Ascending aorta (tissue), 2 donors: ENCODE measurements at places on chromosomes 5 and 9.

GRCh38 chr5:76684756-76685519 lies 31.0 kb upstream of the F2R start:
- H3K27me3 ChIP-seq: no peaks in the 10 kb centered on the region
- H3K4me3 ChIP-seq: no peak overlapping the region
- H3K36me3 ChIP-seq: no peaks in the 10 kb centered on the region
- no peak for DNase-seq

GRCh38 chr5:95988094-95988493 lies 26.4 kb upstream of the ELL2 start:
- no peak for DNase-seq
- no peak overlapping the region for H3K27ac ChIP-seq
- H3K27me3 ChIP-seq: no peaks in the 10 kb centered on the region
- no peaks in the 10 kb centered on the region for H3K36me3 ChIP-seq
- peaks cover 5% of the 10 kb centered on the region for H3K4me1 ChIP-seq

DNA sequence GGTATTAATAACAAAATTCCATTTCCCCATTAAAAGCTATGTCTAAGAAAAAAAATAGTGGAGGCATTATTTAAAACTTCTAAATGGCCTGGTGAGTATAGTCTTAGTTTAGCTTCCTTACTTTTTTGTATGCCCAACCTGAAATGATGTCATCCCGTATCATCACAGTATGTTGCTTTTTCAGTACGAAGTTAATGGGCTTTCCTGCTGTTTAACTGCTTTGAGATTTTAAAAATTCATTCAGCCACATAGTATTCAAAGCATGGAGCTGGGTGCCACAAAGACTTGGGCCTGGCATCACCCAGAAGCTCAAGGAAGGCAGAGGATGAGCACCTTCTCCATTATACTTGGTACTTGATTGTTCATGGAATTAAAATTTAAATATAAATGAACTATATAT lies 7.4 kb downstream of the F2RL2 start:
- no peak overlapping the region for H3K27ac ChIP-seq
- no peaks in the 10 kb centered on the region for H3K27me3 ChIP-seq
- no peaks in the 10 kb centered on the region for H3K4me1 ChIP-seq

DNA sequence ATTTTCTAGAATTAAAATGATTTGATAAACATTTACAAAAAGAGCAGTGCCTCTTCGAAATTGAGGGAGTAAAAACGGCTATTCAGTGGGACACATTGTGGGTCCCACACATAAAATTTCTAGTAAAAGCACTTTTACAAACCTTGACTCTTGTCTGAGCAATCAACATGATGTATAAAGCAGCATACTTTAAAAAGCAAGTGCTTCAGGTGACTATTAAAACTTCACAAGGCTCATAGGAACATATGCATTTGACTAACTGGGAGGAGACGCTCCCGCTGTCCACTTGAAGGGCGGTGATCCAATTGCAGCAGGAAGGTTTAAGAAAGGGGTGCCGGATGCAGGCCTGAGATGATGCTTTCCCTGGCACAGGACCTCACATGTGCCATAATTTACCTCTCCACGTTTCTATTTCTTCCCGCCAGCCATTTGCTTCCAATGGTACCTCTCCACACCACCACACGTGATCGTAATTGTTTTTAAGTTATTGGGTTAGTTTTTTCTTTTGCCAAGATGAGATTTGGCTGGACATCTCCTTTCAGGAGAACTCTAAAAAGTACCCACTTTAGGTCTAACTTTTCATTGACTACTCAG lies 1.8 kb downstream of the MCTP1 start:
- H3K36me3 ChIP-seq: no peaks in the 10 kb centered on the region
- H3K4me1 ChIP-seq: peaks cover 6% of the 10 kb centered on the region
- H3K27ac ChIP-seq: no peak overlapping the region
- H3K27me3 ChIP-seq: peaks cover 5% of the 10 kb centered on the region
- H3K4me3 ChIP-seq: peak overlapping the region; percentile 54

GRCh38 chr9:114125476-114126013 lies 26.5 kb upstream of the KIF12 start:
- no peaks in the 10 kb centered on the region for H3K4me1 ChIP-seq
- no peaks in the 10 kb centered on the region for H3K36me3 ChIP-seq
- no peaks in the 10 kb centered on the region for H3K27me3 ChIP-seq
- H3K27ac ChIP-seq: no peak overlapping the region
- H3K4me3 ChIP-seq: no peak overlapping the region

DNA sequence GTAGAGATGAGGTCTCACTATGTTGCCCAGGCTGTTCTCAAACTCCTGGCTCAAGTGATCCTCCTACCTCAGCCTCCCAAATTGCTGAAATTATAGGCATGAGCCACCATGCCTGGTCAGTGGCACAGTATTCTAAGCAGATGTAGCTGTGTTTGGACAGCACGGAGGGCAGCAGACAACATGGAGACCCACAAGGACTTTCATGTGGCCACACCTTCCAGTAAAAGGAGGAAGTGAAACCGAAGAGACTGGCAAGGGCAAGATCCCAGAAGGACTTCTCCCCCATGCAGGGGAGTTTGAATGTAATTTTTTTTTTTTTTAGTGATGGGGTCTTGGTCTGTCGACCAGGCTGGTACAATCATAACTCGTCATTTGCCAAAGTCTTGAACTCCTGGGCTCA lies 172.2 kb downstream of the TRPM3 start:
- H3K4me3 ChIP-seq: no peak overlapping the region
- no peaks in the 10 kb centered on the region for H3K36me3 ChIP-seq
- no peaks in the 10 kb centered on the region for H3K4me1 ChIP-seq
- no peak for DNase-seq
- no peaks in the 10 kb centered on the region for H3K27me3 ChIP-seq

DNA sequence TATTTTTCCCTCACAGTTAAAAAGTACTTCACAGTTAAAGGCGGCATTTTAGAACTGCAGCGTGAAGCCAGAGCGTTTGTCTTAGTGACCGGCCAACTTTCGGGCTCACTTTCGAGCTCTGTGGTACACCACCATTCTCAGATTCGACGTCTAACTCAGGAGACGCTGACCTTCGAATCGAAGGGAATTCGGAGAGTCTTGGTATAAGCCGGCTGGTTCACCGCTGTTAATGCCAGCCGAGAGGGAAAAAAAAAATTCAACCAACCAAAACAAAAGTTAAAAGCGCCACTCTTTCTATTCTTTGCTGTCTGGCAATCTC lies 544 bp upstream of the SNX24 start:
- H3K27ac ChIP-seq: peak overlapping the region; percentile 90
- no peaks in the 10 kb centered on the region for H3K36me3 ChIP-seq
- peaks cover 8% of the 10 kb centered on the region for H3K4me1 ChIP-seq
- H3K27me3 ChIP-seq: no peaks in the 10 kb centered on the region
- H3K4me3 ChIP-seq: peak overlapping the region; percentile 77
- DNase-seq: no peak

- H3K4me3 ChIP-seq: no peak overlapping the region
Observed at GRCh38 chr5:131979816-131980215, 31.6 kb downstream of the ACSL6 start.

DNA sequence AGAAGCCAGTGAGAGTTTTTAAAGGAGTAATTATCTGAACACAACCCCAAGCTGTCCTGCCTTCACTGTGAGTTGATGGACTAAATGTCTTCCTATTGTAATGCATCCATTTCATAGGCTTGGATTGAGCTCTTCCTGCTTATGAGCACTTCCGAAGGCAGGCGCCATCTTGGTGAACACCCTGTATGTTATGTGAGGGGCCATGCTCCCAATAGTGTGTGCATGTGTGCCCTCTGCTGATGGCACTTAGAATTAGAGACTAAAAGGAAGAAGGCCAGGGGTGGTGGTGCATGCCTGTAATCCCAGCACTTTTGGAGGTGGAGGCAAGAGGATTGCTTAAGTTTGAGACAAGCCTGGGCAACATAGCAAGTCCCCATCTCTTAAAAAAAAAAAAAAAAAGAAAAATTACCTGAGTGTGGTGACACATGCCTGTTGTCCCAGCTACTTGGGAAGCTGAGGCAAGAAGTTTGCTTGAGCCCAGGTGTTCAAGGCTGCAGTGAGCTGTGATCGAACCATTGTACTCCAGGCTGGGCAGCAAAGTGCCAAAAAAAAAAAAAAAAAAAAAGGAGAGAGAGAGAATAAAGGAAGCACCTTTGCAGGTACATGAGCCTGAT lies 65.0 kb downstream of the C9orf152 start:
- H3K4me1 ChIP-seq: peaks cover 8% of the 10 kb centered on the region
- no peak overlapping the region for H3K4me3 ChIP-seq
- no peaks in the 10 kb centered on the region for H3K27me3 ChIP-seq
- H3K36me3 ChIP-seq: peaks cover 19% of the 10 kb centered on the region

DNA sequence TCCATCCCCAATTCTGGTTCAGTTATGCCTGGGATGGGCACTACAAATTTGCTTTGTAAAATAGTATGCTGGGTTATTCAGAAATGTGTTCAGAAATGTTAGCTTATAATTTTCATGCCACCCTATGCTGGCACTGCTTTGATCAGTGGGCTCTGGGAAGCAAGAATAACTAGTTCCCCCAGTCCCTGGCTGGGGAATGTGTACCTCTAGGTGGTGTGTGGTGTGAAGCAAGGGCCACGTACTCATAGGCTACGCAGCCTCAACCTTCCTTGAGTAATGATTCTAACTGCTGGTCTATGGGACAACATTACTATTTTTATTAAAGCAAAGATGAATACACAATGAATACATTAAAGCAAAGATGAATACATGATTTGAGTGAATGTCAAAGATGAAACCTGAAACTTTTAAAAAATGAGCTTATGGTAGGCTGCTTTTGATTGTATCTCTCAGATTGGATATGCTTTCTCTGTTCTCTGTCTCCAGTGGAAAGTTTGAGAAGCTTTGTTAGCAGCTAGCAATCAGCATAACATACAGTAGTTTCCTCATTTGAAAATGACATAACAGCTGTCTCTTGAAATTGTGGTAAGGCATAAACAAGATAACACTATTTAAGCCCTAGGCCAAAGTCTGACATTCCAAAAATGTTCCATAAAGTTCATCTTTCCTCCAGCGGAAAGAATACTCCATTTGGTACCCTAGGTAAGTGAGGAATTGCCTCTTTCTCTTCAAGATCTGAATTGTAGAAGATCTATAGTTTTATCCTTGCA lies 174.7 kb upstream of the NFIB start:
- H3K4me1 ChIP-seq: no peaks in the 10 kb centered on the region
- no peak overlapping the region for H3K27ac ChIP-seq
- no peak for DNase-seq
- no peaks in the 10 kb centered on the region for H3K27me3 ChIP-seq
- H3K36me3 ChIP-seq: no peaks in the 10 kb centered on the region

- no peaks in the 10 kb centered on the region for H3K36me3 ChIP-seq
- DNase-seq: no peak
- H3K4me3 ChIP-seq: no peak overlapping the region
- no peak overlapping the region for H3K27ac ChIP-seq
- H3K4me1 ChIP-seq: no peaks in the 10 kb centered on the region
Observed at GRCh38 chr9:7782400-7783120, 17.0 kb downstream of the DMAC1 start.

DNA sequence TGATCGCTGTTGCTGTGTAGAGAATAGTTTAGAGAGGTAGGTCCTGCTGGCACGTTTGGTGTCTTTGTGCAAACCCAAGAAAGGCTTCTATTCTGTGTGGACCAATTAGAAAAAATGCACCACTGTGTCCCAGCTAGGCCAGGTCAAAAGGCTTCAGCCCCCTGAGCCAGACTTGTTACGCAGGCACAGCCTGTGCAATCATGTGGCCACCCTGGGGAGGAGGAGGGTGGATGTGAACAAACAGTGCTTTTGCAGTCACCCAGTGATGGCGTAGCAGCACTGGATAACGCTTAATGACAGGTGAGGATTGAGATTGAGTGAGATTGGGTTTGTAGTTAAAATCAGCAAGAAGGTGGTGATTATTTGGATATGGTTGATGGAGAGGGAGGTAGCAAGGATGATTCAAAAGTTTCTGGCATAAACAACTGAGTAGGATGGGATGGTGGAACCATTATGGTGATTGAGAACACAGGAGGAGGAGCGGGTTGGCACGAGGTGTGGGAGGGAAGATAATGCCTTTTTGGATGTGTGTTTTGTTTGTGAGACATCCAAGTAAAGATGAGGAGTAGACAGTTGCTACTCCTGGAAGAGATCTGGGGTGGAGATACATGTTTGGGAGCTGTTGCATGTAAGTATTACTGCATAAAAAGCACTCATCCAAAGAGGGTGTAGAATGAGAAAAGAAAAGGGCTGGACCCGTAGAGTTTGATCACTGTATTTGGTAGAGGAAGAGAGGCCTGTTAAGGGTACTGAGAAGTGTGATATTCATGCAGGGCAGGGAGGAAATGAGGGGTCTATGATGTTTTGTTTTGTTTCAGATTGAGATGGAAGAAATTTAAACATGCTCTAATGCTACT lies 6.7 kb downstream of the GCNT1 start:
- no peaks in the 10 kb centered on the region for H3K4me1 ChIP-seq
- no peaks in the 10 kb centered on the region for H3K36me3 ChIP-seq
- no peak overlapping the region for H3K4me3 ChIP-seq
- DNase-seq: no peak
- H3K27me3 ChIP-seq: no peaks in the 10 kb centered on the region
- no peak overlapping the region for H3K27ac ChIP-seq

- no peaks in the 10 kb centered on the region for H3K27me3 ChIP-seq
- H3K36me3 ChIP-seq: no peaks in the 10 kb centered on the region
- no peak for DNase-seq
- no peak overlapping the region for H3K27ac ChIP-seq
- H3K4me1 ChIP-seq: no peaks in the 10 kb centered on the region
- no peak overlapping the region for H3K4me3 ChIP-seq
Observed at GRCh38 chr9:123478160-123478559, 122.2 kb downstream of the CRB2 start.

DNA sequence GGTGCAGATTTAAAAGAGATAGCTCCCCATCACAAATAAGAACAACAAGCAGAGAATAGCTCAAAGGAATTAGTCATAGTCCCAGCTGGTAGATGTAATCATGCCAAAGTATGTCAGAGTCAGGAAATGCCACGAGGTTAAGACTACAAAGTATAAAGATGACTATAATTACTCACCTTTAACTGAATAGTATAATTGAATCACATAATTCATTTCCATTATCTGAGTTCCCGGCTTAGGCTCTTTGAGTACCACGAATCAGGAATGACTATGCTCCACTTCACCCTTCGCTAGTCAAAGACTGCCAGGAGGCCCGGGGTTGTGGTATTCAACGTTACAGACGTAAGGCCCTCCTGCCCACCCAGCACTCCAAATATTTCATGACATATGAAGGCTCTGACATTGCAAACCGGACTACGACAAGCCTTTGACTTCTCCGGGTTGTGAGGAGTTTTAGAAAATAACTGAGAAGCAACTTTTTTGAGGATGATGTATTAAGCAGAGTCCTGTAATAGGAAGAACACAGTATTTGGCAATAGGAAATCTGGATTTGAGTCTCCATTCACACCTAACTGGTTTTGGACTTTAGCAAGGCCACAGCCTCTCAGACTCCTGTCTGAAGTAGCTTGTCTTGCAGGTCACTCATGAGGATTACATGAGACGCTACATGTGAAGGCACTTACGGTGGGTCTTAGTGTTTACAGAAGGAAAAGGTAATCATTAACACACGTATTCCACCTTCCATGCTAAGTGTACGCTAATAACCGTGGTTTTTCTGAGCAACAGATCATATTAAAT lies 64.6 kb downstream of the ENC1 start:
- no peak for DNase-seq
- no peaks in the 10 kb centered on the region for H3K4me1 ChIP-seq
- H3K27me3 ChIP-seq: no peaks in the 10 kb centered on the region
- no peaks in the 10 kb centered on the region for H3K36me3 ChIP-seq

- DNase-seq: peak; percentile 75
- H3K4me3 ChIP-seq: no peak overlapping the region
- no peaks in the 10 kb centered on the region for H3K27me3 ChIP-seq
- peak overlapping the region; percentile 51 for H3K27ac ChIP-seq
Observed at GRCh38 chr9:91187965-91188344, 173.8 kb downstream of the AUH start.
